ENCODE measurements at places on chromosomes 3 and 15.

GRCh38 chr3:184784731-184785500 lies 27.1 kb upstream of the VPS8 start:
- no peak for DNase-seq

- no peak for DNase-seq
These were observed 13.9 kb downstream of the ARHGEF3 start for GRCh38 chr3:56787784-56788256.

- DNase-seq, result no peak
These were observed 52.6 kb downstream of the TM4SF18 start for GRCh38 chr3:149280671-149281349.

- DNase-seq, result no peak
These were observed at the start of gene TAGLN3 for GRCh38 chr3:111998636-111999483. TAGLN3 (plus strand) TSS chr3:111998922; CDS start chr3:111999423, 501 bp downstream.

DNA sequence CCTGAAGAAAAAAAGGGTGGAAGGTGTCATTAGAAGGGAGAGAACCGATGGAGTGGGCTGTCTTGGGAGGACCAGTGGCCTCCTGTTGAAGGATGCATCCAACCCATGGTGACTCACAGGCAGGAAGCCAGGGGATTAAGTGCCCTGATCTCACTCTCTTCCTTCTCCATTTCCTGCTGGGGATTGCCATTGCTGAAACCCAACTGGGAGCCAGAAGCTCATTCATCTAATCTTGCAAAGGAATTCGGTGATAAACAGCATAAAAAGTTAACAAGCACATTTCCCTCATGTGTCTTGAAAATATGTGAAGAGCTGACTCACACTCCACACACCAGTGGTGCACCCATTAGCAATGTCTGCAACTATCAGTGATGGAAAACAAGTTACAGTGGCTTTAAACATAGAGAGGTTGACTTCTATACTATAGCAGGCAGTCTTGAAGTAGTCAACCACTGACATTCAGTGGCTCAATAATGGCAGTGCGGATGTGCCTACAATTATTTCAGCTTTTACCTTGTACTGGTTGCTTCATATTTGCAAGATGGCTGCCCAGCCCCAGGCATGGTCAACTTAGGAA lies 12.8 kb upstream of the CSRNP1 start:
- no peak for DNase-seq

DNA sequence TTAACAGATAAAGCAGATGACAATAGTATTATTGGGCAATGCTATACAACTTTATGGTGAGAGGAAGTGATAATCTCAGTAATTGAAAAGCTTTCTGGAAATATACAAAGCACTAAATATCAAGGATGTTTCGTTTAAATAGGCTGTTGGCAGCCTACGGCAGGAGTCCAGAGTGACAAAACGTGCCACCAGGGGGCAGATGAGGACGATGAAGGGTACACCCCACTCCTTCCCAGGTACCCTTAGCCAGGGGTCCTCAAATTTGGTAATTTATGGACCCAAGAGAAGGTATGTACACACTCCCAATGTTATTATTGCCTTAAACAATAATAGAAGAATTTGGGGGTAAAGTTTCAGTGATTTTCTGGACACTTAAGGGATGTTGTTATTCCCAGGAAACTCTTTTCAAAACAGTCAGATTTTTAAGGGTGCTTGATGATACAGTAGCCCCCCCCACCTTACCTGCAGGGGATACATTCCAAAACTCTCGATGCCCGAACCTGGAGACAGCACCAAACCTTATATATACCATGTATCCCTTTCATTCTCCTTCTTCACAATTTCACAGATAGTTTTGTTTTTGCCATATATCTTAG lies 1.4 kb upstream of the MAGEL2 start:
- DNase-seq, result peak; percentile 24

- no peak for DNase-seq
These were observed 254.0 kb upstream of the TBL1XR1 start for GRCh38 chr3:177451301-177451750.

DNA sequence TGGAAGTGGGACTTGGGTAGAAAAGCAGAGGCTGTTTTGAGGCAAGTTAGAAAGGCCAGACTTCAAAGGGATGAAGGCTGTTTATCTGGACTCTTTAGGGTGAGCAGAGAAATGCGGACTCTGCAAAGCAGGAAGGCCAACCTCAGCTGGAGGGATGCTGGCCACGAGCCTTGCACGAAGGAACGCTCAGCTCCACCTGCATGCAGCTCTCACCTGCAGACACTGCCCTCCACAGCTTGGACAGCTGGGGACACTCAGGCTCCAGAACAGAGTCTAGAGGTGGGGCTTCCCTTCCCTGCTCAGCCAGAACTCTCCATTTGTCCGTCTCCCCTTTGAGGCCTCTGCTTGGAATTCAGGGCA lies 229.7 kb downstream of the ADAMTS17 start:
- DNase-seq, result no peak

GRCh38 chr15:58260205-58260724 lies 122.1 kb downstream of the AQP9 start:
- DNase-seq, result no peak

- DNase-seq, result no peak
These were observed 105.3 kb downstream of the MAP4 start for GRCh38 chr3:47910777-47911440.

DNA sequence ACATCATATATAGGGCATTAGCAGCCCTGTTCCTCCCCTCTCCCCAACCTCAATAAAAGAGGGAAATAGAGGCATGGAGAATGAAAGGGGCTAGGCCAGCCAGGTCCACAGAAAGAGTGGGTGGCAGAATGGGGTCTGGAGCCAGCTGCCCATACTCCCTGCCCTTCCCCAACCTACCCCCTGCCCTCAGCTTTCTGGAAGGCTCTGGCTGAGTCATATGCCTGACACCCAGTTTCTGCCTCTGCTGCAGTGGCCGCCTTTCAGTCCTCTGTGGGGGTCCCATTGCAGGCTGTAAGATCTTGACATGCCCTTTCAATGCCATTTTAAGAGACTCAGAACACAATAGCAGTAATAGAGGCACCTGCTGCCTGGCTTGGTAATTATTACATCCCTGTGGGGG lies 95.7 kb downstream of the LINGO1 start:
- DNase-seq, result no peak

DNA sequence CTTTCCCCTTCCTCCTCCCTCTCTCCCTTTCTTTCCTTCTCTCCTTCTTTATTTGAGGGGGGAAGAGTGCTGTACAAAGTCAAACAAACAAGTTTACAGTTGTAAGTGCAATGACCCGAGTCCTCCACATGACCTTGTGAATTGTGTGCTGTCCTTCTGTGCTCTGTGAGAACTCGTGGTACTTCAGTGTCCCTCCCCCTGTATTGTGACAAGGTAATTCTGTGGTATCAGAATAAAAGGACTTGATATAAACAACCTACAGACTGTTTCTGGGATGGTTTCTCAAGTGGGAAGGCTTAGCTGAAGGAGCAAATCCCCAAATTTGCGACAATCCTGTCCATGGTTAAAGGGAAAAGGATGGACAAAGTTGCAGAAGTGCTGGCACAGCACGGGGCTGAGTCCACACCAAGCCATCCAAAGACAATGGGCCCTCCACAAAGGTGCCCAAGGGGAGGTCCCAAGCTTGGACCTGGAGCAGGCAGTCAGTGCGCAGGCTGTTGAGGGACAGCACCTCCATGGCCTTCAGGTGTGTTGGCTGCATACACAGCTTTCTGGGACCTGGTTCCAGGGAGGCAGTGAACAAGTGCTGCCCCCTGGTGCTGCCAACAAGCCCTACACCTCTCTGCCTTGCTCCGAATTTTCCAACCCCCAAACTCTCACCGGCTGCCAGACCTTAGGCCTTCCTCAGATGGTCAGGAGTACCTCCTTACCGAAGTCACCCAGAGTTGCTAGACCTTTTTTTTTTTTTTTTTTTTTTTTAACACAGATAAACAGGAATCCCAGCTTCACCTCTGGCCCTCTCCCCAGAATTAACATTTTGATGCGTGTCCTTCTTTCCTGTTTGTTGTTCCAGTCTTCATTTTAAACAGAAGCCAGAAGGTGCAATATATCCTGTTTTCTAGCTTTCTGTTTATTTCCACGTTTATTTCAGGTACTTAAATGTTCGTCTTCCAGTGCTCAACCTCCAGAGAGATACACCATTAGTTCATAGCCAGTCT lies 2.6 kb upstream of the APEH start:
- peak; percentile 77 for DNase-seq
